Activated CD4-positive, alpha-beta memory T cell treated with anti-CD3 and anti-CD28 coated beads for 36 hours (primary cell): ENCODE measurements at places on chromosomes 5 and 9. TPM values are rescaled to one million over a fixed set of nuclear protein-coding genes. Genes with fewer than 3 reads are reported as not detected.
A peak's percentile ranks its signal among the peaks of the same experiment; 100 is the strongest.

The GPR21 gene
- total RNA-seq: 0.31 TPM

DNA sequence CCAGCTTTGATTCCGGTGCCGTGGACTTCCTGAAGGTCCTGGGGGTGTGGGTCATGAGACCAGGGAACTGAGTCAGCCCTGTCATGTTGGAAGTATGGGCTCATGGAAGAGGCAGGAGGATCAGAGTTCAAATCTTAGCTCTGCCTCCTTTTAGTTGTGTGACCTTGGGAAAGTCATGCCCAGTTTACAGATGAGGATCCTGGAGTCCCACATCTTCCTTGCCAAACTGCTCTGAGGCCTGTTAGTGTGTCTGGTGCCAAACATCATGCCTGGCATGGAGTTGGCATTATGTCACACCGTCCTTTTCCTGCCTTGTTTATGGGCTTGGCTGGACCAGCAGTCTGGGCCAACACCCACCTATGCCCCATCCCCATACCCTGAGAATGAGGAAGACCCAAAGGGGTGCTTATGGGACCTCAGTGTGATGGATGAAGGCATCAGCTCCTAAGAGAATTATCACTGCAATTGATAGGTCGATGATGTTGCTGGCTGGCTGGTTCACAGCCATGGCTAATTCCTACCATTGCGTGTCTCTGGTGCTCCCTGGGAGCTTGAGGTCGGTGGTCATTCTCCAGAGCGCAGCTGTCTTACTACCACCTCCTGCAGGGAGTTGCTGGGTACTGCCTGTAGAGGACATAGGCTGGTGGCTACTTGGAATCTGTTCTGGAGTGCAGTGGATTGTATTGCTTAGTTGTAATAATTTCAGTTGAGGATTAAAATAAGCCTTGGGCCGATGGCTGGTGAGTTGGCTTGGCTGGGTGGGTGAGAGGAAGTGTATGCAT, 140.5 kb upstream of the PITX1 start:
- no peak for DNase-seq
- H3K27ac ChIP-seq: no peak overlapping the region
- H3K27me3 ChIP-seq: peaks cover 16% of the 10 kb centered on the region
- H3K36me3 ChIP-seq: no peaks in the 10 kb centered on the region
- H3K4me1 ChIP-seq: no peaks in the 10 kb centered on the region

DNA sequence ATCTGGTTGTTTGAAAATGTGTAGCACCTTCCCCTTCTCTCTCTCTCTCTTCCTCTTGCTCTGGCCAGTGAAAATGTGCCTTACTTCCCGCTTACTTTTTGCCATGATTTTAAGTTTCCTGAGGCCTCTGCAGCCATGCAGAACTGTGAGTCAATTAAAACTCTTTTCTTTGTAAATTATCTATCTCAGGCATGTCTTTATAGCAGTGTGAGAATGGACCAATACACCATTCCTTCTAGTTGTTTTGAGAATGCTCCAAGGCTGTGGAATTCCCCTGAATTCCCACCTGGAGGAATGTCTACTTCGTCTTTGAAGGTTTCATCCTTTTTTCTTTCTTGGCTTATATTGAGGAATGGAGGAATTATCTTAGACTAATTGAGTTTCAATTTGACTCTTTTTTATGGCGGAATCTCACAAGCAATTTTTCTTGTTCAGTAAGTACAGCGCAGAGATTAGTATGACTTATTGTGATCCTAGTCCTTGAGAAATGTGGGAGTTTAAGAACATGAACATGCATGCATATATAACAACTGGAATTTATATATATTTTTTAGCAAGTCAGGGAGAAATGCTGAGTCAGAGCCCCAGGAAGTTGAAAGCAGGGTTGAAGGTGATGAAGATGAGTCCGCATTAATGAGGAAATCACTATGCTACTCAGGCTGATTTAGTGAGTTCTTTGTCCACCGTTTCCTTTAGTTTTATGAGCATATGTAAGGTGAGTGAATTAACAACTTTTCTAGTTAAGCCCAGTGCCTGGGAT, 488.1 kb upstream of the ADAMTS16 start:
- H3K36me3 ChIP-seq: no peaks in the 10 kb centered on the region
- no peak overlapping the region for H3K4me3 ChIP-seq
- H3K4me1 ChIP-seq: no peaks in the 10 kb centered on the region
- no peaks in the 10 kb centered on the region for H3K27me3 ChIP-seq
- DNase-seq: no peak
- no peak overlapping the region for H3K27ac ChIP-seq

The ANKRD31 gene
- total RNA-seq: 0.33 TPM

- H3K36me3 ChIP-seq: peaks cover 3% of the 10 kb centered on the region
- H3K27me3 ChIP-seq: peaks cover 4% of the 10 kb centered on the region
- peaks cover 21% of the 10 kb centered on the region for H3K4me1 ChIP-seq
These were observed 1.1 kb upstream of the ANKS6 start for GRCh38 chr9:98797491-98797890.

DNA sequence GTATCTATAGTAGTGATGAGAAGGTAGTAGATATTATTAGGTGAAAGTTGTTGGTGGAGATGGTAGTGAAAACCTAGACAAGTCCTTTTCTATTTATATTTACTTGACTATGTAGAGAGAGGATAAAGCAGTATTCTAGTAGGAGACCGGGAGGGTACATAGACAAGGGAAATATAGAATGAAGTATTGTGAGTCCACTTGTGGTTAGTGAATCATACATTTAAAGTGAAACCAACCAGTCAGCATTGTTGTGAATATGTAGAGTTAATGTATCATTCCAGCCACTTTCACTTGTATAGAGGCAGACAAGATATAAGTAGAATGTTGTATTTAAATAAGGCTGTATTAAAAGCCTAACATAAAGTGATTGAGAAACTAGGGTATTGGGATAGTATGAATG, 1711.3 kb upstream of the ACO1 start:
- no peak for DNase-seq
- no peaks in the 10 kb centered on the region for H3K4me1 ChIP-seq
- H3K27me3 ChIP-seq: no peaks in the 10 kb centered on the region
- H3K36me3 ChIP-seq: no peaks in the 10 kb centered on the region

The CTNNAL1 gene
- 25.9 TPM for total RNA-seq

DNA sequence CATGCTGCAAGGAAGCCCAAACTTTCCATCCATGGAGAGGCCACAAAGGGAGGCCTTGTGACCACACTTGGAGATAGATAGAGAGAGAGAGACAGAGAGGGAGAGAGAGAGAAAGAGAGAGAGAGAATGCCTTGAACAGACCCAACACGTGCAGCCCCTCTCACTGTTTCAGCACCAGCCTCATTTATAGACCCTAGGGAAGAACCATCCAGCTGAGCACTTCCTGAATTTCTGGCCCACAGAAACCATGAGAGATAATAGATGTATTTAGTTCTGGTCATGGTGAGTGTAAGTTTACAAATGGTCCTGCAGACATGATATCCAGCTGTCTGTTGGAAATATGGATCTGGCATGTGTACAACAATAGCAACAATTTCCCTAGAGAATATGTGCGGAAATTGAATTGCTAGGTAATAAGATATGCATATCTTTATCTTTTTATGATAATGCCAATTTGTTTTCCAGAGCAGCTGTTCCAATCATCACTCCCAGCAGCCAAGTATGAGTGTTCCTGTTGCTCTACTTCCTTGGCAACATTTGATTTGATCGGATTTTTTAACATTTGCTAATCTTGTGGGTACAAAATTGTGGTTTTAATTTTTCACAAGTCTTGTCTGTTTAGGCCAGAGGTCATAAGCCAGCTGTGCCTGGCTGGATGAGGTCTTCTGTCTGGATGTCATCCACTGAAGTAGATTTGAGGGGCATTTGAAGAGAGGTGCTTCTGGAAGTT, 217.3 kb upstream of the IL12B start:
- no peaks in the 10 kb centered on the region for H3K36me3 ChIP-seq
- no peak overlapping the region for H3K27ac ChIP-seq
- H3K4me1 ChIP-seq: no peaks in the 10 kb centered on the region
- DNase-seq: no peak
- H3K4me3 ChIP-seq: no peak overlapping the region

DNA sequence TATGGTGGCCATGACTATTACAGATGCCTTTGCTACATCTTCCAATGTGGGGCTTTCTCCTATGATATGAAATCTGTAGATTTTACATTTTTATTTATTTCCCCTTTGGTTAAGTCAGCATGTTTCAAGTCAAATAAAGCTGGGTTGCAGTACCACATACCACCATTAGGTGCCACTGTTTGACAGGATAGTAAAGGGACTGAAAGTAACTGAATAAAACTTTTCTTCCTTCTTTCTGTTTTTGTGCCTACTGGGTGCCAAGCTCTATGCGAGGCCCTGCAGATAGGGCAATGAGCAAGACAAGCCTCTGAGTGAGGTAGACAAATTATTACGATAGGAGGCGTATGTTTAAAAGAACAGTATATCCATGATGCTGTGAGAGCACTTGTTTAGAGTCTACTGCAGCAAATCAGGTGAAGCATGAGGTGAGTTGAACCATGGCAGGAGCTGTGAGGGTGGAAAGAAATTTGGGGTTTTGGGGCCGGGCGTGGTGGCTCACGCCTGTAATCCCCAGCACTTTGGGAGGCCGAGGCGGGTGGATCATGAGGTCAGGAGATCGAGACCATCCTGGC, 64.8 kb downstream of the GDNF start:
- no peaks in the 10 kb centered on the region for H3K4me1 ChIP-seq
- peak; percentile 13 for DNase-seq
- peaks cover 5% of the 10 kb centered on the region for H3K36me3 ChIP-seq
- peaks cover 2% of the 10 kb centered on the region for H3K27me3 ChIP-seq
- no peak overlapping the region for H3K27ac ChIP-seq

- no peak overlapping the region for H3K27ac ChIP-seq
- no peaks in the 10 kb centered on the region for H3K36me3 ChIP-seq
- H3K4me1 ChIP-seq: no peaks in the 10 kb centered on the region
- no peak for DNase-seq
These were observed 163.7 kb downstream of the ELAVL2 start for GRCh38 chr9:23662320-23662719.

GRCh38 chr5:968881-969280, 39.7 kb upstream of the NKD2 start:
- DNase-seq: no peak
- no peaks in the 10 kb centered on the region for H3K36me3 ChIP-seq
- H3K4me3 ChIP-seq: no peak overlapping the region
- peaks cover 52% of the 10 kb centered on the region for H3K27me3 ChIP-seq
- peaks cover 11% of the 10 kb centered on the region for H3K4me1 ChIP-seq

- no peak overlapping the region for H3K27ac ChIP-seq
- H3K4me1 ChIP-seq: no peaks in the 10 kb centered on the region
- peaks cover 9% of the 10 kb centered on the region for H3K27me3 ChIP-seq
- no peak overlapping the region for H3K4me3 ChIP-seq
These were observed 191.0 kb downstream of the GABBR2 start for GRCh38 chr9:98517761-98518160.

GRCh38 chr5:1197876-1198666, 3.3 kb upstream of the SLC6A19 start:
- no peak overlapping the region for H3K27ac ChIP-seq
- H3K36me3 ChIP-seq: no peaks in the 10 kb centered on the region
- peaks cover 2% of the 10 kb centered on the region for H3K27me3 ChIP-seq

DNA sequence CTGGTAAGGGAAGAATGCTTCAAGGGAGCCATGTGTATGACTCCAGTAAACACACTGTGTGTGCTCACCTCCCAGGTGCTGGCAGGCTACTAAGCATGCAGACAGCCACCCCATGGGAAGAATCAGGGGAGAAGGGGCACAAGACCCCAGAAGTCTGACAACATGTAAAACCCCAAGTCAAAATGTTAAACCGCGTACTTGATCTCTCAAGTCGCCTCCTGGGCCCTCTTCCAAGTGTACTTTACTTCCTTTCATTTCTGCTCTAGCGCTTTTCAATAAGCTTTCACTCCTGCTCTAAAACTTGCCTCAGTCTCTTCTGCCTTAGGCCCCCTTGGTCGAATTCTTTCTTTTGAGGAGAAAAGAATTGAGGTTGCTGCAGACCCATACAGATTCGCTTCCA, 31.3 kb downstream of the DAPK1 start:
- no peaks in the 10 kb centered on the region for H3K36me3 ChIP-seq
- H3K4me1 ChIP-seq: no peaks in the 10 kb centered on the region
- H3K27ac ChIP-seq: no peak overlapping the region
- DNase-seq: no peak

GRCh38 chr5:15260356-15261268, 239.4 kb upstream of the FBXL7 start:
- no peak overlapping the region for H3K4me3 ChIP-seq
- DNase-seq: no peak
- H3K27me3 ChIP-seq: no peaks in the 10 kb centered on the region
- H3K36me3 ChIP-seq: no peaks in the 10 kb centered on the region

The NUDT12 gene
- 2.1 TPM for total RNA-seq
